ENCODE measurements at places on chromosomes 12 and 14.

GRCh38 chr14:20988717-20989470 lies 886 bp upstream of the METTL17 start:
- no peak for DNase-seq

DNA sequence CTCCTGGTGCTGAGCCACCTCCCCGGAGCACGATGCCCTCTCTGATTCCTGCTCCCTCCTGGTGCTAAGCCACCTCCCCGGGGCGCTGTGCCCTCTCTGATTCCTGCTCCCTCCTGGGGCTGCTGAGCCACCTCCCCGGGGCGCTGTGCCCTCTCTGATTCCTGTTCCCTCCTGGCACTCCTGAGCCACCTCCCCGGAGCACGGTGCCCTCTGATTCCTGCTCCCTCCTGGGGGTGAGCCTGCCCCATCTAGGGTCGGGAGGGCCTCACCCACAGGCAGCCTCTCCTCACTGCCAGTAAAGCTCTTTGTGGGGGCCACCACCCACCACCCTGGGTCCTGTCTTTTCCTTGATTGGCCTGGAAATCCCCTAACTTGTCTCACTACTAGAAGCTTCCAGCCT lies 327.6 kb upstream of the SFSWAP start:
- no peak for DNase-seq

GRCh38 chr12:93134175-93134890 lies 205.2 kb upstream of the EEA1 start:
- no peak for DNase-seq

DNA sequence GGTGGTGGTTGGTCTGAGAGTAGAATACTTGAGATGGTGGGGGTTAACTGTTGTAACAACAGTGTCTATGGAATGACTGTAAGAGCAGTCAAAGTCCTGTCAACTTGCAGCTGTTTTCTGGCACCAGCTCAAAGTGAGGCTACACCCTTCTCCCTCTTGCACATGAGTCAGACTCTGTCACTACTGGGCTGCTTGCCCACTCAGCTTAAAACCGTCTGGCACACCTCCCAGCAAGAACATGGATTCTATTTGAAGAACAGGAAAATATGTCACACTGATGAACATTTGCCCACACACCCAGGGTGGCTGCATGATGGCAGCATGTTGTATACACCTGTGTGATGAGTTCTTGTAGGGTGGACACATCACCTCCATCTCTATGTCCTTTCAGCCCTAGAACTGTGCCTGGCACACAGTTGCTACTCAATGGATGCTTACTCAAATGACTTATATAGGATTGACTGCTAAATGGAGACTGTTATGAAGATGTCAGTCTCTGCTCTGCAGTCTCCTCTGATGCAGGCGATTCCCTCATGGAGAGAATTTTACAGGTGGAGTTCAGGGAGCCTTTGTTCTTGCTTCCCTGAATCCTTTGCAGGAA lies 19.3 kb upstream of the SERPINA6 start:
- no peak for DNase-seq

Data from hematopoietic multipotent progenitor cell treated with erythropoietin and hydrocortisone succinate and interleukin-3 and kit ligand, for 17 days (in vitro differentiated cells).